ENCODE measurements at places on chromosomes 5 and 9.

- no peak for DNase-seq
Measured at GRCh38 chr5:66850354-66851075, 254.3 kb downstream of the MAST4 start.

DNA sequence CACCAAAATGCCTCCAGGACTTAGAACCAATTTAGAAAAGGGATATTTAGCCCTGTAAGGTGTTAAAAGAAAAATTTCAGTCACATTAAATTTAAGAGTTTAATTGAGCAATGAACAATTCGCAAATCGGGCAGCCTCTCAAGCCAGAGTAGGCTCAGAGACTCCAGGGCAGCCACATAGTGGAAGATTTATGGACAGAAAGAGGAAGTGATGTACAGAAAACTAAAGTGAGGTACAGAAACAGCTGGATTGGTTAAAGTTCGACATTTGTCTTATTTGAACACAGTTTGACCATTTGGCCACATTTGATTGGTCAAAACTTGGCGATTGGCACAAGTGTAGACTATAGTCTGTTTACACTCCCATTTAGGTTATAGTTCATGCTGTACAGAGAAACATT is 525.9 kb upstream of the ZNF608 start:
- no peak for DNase-seq

- DNase-seq: no peak
Measured at GRCh38 chr5:68191083-68191791, 24.3 kb upstream of the PIK3R1 start.

DNA sequence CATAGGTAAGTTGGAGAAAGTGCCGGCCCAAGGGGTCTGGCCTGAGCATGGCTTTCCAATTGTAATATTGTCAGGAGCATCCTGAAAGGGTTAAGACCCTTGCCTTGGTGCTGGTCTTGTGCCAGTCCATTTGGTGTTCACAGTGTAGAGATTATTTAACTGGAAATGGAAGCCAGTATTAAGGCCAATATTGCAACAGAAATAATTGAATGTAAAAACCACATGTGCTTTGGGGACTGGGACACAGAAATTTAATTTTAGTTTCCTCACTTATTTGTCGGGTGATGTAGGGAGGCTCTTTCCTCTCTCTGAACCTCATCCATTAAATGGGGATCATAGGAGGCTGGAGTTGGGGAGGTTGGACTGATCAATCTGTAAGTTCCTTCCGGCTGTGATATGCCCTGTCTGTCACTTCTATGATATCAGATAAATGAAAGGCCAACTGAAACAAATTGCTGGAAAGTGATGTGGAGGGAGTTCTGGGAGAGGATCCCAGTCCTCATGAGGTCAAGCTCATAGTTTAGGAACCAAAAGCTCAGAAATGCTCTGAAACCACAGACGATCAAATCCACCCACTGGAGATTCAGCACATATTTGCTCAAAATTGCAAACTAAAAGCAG is 54.8 kb upstream of the COL15A1 start:
- no peak for DNase-seq

DNA sequence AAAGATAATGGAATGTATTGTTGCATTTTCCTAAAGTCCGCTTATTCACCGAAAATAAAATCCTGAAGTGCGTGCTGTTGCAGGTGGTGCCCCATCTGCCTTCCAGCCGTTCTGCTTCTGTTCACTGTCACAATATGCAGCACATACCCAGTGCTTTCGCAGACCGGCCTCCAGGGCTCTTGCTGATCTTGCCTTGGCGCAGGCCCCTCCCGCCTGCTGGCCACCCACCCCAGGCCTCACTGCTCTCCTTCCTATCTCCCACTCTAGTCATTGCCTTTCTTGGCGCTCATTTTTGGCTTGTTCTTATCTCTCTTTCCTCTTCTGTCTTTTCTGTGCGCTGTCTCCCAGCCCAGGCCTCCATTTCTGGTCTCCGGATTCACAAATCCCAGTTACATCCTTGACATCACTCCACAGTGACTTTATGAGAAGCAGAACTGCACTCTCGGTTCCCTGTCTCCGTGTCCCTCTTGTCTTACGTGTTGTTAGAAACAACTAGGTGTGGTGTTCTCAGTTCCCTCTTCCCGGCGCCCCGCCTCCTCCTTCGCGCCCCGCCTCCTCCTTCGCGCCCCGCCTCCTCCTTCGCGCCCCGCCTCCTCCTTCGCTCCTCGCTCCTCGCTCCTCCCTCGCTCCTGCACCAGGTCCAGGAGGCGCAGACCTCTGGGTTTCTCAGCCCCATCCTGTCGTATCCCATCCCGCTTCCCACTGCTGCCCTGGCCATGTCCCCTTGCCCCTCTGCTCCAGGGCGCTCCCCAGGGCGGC is 201.7 kb upstream of the OTULINL start:
- no peak for DNase-seq

DNA sequence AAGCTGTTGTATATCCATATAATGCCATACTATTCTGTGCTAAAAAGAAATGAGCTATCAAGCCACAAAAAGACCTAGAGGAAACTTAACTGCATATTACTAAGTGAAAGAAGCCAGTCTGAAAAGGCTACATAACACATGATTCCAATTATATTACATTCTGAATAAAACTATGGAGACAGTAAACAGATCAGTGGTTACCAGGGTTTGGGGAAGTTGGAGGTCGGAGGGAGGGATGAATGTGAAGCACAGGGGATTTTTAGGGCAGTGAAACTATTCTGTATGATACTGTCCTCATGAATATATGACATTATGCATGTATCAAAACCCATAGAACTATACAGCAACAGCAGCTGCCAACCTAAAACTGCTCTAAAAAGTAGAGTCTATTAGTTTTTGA is 5.6 kb upstream of the RFK start:
- no peak for DNase-seq

GRCh38 chr9:115910959-115911358 is 242.6 kb upstream of the PAPPA start:
- DNase-seq: no peak

DNA sequence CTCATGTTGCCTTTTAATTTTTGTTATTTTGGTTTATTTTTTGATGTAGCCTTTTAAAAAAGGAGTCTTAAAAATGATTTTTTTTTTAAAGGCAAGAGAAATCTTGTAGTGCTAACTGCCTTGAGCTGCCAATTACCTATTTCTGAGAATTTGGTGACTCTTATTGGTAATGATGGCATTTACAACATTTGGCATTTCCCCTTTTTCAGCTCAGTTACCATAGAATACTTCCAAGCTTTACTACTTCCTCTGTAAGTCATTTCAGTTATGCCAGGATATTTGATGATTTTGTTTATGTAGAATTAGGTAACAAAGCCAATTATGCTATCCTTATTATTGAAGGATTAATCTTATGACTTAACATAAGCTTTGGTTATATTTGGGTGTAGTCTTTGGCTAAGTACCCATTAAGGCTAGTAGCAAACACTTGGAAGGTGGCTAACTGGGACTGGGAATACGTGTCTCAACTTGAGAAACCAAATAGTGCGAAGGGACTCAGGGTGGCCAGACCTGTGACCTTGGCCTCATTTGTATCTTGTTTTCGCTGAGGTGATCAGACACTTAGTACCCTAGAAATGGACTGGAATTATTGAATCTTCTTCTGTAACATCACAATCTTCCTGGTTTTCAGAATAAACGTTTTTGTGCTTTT is 27.7 kb downstream of the CDC37L1 start:
- DNase-seq: no peak

GRCh38 chr5:171808453-171808852 is 22.8 kb downstream of the SMIM23 start:
- no peak for DNase-seq

DNA sequence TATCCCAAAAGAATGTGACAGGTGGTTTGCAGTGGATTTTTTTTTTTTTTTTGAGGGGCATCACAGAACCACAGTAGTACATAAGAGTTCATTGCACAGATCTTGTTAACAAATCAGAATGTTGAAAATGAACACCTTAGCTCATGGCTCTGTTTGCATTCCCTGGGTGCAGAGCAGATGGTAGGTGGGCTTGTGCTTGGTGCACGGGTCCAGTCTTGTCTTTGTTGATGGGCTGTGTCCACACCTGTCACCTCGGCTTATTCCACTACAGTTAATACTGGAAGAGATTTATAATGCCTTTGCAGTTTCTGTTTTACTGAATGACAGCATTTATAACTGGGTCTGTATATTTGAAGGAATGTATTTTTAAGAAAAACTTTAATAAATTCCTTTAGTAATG is 146.6 kb downstream of the KDM4C start:
- DNase-seq: no peak

DNA sequence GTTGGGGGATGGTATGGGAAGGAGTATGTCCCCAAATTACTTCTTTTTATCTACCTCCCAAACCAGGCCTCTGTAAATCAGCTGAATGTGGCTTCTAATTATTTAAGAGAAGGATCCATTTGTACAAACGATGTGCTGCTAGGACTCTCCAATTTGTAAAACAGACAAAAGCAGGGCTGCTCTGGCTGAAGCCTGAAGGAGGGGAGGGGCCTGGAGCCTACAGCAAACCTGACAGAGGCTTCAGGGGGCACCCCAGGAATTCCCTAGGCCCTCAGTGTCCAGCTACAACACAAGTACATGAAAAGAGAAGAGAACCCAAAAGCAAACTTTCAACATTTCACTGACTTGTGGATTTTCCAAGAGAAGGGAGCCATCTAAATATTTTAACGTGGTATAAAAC is 939.4 kb upstream of the DMAC1 start:
- no peak for DNase-seq

DNA sequence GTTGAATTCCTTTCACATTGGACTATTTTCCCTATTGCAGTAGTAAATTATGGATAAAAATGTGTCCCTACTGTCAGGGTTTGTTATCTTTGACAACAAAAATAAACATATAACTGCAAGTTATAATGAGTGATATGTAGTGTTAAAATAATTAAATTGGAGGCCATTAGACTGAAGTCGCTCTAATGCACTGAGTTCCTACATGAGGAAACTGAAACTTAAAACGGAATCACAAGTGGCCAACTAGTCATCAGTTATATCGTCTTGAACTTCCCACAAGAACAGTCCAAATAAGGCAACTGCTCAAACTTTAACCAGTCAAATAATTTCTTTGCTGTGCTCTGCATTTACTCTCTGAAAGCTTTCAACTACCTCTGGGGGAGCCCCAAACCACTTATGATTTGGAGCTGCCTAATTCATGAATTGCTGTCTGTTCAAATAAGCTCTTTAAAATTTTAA is 2.1 kb upstream of the IFT74 start:
- no peak for DNase-seq

- DNase-seq: no peak
Measured at GRCh38 chr9:76403352-76403751, 9.1 kb upstream of the RFK start.

- no peak for DNase-seq
Measured at GRCh38 chr5:58786711-58787303, 203.9 kb downstream of the RAB3C start.

GRCh38 chr5:27701931-27702903 is 663.8 kb upstream of the CDH9 start:
- DNase-seq: peak; percentile 37

DNA sequence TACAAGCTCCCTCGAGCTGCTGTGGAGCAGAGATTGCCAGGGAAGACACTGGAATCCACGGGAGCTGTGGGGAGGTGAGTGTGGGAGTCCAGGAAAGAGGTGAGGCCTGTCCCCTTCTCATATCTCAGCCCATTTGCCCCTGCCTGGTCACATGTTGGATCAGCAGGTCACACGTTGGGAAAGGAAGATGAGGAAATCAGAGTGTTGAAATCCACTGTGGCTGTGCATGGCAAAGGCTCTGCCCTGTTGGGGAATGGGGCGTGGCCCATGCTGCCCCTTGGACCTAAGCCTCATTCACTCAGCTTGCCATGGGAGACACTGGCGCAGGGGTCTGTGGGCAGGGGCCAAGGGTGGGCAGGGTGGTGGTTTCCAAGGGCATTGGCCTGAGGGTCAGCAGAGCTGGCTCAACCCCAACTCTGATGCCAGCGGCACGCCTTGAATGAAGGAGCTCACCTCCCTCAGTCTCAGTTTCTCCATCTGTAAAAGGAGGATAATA is 85.4 kb upstream of the CPEB4 start:
- no peak for DNase-seq

GRCh38 chr5:165015547-165015946 is 1510.1 kb downstream of the MAT2B start:
- DNase-seq: no peak

GRCh38 chr5:36311956-36312355 is 10.3 kb upstream of the RANBP3L start:
- DNase-seq: no peak

DNA sequence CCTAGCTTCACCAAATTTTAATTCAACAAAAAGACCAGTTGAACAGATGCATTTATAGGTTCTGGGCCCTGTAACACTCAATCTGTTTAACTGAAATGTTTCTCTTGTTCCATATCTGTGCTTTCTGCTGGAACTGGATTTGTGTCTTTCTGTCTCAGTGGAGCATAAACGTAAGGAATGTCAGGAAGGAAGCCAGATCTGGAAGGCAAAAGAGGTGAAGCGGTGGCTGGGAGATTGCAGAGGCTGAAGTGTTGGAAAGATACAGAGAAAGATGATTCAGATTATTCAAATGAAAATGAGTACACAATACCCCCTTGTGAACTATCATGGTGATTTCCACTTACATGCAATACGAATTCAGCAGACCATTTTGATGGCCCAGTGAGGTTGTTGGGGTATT is 406.8 kb downstream of the BRINP1 start:
- DNase-seq: no peak

Data from SHP77 treated with DMSO at 0.1 percent for 48 hours (cell line).